ENCODE measurements at places on chromosomes 5 and 9.

DNA sequence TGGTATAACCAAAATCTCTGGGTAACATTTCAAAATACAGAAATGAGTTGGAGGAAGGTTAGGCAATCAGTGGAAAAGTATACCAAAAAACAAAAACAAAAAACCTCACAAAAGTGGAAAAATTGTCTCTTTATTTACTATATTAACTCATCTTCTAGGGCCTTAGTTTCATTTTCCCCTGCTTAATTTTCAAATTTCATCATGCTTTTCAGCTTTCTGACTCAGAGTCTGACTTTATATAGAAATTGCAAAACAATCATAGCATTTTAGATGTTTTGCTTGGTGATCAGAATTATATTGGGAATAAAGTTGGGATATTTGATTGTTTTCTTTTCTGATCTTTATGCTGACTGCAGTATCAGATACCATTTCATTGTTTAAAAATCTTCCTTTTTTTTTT, 257.0 kb upstream of the PRR16 start:
- no peak for DNase-seq

DNA sequence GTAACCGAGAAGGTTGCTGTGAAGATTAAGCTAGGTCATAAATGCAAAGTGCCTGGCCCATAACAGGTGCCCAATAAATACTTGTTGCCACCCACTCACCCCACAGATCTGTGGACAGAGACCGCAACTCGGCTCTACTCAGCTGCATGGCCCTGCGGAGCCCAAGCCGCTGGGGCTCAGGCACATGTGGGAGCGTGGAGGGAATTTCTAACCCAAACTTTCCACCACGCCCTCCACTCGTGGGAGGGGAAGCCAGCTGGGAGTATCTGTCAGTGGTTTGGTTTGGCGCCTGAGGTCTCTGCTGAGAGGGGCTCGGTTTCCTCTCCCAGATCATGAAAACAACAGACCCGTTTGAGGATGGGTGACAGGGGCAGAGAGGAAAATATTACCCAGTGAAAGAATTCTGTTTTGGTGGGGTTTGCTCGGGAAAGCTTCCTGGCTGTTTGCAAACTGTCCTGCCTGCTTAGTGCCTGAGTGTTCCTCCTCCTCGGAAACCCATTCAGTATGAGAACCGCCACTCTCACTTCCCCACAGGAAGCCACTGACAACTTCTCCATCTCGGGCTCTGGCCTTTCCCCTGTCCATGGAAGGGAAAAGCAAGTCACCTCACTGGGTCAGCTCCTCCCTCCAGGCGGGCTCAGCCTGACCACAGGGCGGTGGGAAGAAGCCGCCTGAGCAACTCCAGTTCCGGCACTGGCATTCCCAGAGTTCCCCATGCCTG, 60.1 kb downstream of the RGS3 start:
- peak; percentile 80 for DNase-seq

DNA sequence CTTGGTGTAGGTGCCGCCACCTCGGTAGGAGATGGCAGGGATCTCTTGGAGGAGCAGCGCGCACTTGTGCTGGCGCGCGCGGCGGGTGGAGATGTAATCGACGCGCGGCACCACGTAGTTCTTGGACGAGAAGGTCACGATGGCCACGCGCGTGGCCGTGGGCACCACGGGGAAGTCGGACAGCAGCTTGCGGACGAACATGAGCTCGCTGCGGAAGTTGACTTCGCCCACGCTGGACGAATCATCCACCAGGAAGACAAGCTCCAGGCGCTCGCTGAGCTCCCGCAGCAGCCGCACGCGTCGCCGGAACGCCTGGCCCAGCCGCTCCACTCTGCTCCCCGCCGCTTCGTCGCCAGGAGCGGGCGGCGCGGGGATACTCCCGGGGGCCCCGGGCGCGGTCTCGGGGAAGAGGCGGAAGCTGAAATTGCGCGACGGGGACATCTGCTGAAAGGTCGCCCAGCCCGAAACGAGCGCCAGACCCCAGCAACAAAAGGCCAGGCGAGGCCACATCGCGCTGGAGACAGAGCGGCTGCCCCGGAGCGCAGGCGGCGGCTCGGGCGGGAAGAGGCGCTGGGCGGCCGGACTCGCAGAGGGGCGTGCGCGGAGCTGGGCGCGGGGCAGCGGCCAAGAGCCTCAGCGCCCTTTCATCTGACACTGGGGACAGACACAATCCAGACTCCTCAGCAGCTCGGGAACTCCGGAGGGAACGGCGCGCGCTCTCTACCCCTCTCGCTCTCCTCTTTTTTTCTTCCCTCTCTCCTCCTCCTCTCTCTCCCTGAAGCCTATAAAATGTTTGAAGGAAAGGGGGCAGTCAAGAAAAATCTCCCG, at the start of gene SVEP1:
Gene SVEP1 (minus strand): TSS at position 708 of the 828 bp plus-strand sequence. CDS start 198 bp downstream, at position 510.
- DNase-seq: no peak

DNA sequence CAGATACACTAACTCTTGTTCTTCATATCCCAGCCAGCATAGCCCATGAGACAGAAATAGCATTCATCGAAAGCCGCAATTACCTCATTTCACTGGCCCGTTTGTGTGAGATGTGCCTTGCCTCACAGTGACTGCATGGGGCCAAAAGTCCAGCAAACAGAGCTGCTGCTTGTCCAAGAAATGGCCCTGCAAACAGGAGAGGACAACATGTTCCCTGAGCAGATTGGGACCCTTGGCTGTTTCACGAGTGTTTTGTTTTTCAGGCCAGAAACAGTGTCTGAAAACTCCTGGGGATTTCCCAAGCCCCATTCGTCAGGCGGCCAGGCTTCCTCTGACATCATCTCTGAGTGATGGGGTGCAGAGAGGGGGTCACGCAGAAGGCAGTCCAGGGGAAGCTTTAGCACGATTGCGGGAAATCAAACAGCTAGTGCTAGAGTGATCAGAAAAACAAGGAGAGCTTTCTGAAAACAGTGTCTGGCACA, 503.6 kb upstream of the PAPPA start:
- DNase-seq: no peak

DNA sequence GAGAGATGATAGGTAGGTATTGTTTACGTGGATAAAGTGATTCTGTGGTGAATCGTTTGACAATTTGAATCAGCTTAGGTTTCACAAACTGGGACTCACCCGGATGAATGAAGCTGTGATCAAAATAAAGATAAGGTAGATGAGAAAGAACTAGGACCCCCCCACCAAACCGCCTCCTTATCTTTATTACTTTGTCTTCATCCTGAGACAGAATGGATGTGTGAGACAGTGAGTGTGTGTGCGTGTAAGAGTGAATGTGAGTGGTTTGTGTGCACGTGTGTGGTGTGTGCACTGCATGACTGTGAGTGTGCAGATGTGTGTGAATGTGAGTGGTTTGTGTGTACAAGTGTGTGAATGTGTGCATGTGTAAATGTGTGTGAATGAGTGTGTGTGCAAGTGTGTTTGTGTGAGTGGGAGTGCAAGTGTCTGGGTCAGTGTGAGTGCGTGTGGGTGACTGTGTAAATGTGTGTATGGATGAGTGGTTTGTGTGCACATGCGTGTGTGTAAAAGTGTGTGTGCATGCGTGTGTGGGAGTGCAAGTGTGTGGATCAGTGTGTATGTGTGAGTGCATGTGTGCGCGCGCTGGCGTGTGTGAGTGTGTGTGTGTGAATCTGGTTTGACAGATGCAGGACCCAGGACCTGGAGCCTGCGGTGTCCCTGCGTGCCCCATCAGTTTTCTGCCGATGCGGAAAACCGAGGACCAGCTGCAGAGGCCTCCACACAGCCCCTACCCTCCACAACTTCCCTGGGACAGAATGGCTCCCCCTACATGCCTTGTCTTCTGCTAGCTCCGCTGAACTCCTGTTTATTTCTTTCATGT, 11.4 kb upstream of the ENG start:
- no peak for DNase-seq

DNA sequence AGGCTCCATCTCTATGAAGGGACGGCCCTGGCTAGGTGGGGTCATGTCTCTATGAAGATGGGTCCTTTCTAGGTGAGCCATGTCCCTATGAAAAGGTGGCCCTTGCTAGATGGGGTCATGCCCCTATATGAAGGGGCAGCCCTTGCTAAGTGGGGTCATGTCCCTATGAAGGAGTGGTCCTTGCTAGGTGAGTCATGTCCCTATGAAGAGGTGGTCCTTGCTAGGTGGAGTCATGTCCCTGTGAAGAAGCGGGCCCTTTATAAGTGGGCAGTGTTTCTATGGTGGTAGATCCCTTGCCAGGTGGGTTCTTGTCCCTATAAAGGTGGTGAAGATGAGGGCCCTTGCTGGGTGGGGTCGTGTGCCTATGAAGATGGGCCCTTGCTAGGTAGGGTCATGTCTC, 283.0 kb upstream of the IRX2 start:
- no peak for DNase-seq

DNA sequence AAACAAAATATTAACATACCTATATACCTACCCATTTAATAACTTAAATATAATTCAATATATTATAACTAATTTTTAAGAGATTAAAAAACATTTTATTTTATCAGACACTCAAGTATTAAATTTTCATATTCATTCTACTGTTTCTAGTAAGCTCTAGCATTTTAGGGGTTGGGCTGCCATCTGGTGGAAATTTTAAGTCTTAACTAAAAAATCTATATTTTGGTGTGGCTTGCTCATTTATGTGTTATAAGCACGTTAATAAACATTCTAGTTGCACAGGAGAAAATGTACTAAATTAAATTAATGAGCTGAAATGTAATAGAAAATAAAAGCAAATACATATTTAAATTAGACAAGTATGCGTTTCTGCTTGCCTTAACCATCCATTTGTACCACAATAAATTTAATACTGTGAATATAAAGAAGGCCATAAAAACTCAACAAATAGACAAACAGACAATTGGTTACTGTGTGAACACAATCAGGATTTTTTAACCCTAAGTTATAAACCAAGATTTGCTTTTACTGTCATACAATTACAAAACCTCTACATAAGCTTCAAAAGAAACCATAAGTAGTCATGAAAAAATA, 1728.3 kb upstream of the CDH9 start:
- DNase-seq: no peak

GRCh38 chr9:109035684-109036423, 22.6 kb upstream of the CTNNAL1 start:
- DNase-seq: no peak

DNA sequence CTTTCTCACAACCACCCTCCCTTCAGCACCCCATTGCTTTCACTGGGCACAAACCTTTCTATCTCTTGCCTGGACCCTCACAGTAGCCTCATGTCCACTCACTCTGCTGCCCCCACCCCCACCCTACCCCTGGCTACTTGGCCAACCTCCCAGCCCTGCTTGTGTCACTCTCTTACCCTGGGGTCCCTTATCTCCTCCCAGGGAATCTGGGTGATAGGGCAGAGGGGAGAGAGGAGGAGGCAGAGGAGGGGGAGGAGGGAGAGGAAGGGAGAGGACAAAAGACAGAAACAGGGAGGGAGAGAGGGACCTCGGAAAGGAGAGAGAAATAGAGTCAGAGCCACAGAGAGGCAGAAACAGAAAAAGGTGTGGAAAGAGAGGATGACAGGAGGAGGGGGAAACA, 25.0 kb upstream of the KIF12 start:
- DNase-seq: no peak

GRCh38 chr5:83844449-83845068, 123.9 kb upstream of the HAPLN1 start:
- DNase-seq: peak; percentile 66

DNA sequence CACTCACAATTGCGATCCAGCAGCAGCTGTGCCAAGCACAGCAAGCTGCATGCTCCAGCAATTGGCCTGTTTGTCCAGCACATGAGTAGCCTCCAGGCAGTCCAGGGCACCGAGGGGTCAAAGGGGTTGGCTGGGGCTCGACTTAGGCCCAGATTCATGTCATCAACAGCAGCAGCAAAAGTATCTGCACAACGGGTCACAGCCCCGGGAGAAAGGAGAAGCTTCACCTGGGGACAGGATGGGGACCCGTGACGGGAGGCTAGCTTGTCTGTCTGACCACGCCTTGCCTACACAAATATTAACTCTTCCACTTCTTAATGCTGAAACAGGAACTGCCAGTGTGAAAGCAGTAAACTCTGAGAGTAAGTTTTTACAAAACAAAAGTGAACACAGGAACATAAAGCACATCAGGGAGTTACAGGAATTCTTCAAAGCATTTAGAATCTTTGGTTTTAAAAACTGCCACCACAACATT, 191.2 kb downstream of the PIK3R1 start:
- DNase-seq: peak; percentile 65

DNA sequence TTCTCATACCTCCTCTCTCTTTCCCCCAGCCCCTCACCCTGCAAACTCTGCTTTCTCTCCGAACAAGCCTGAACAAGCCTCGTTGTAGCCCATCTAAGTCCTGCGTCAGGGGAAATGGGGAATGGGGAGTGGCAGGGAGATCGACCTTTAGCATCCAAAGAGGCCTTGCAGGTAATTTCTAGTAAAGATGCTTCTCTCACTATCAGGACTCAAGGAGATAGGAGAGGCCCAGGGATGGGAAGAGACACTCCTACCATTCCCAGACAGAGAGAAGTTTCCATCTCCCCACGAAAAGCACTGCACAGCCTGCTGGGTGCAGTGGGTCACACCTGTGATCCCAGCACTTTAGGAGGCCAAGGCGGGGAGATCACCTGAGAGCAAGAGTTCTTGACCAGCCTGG, 44.4 kb upstream of the CTNNA1 start:
- no peak for DNase-seq

DNA sequence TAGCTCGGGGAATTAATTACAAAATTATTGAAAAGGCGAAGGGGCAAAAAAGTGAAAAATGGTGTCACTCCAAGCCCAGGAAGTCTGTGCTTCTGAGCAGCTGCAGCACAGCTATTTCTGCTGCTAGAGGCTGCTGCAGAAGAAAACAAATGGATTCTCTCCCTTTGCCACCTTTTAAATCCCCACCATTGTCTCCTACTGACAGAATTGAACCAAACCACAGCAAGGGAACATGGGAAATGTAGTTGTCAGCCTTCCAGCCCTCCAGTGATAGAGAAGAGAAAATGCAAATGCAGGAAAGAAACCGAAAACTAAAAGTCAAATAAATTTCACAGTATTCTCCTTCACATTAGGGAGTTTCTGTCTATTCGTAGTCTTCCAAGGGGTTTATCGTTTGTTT, 33.4 kb upstream of the CDC42SE2 start:
- peak; percentile 32 for DNase-seq

GRCh38 chr5:94072116-94072515, 330.7 kb upstream of the POU5F2 start:
- DNase-seq: no peak

DNA sequence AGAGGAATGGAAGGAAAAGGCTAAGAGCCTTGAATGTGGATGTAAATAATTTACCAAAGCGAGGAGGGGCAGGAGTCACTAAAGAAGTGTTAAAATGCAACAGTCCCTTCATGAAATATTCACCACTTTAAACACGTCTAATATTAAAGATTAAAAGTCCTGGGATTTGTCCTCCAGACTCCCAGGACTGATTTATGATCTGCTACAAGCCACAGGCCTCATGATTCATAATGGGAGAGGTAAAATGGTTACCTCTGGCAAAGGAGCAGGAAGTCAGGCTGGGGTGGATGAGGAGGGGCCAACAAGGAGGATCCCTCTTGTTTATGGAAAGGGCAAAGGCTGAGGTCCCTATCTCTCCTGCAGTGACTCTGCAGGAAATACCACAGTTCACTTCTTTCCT, 292.4 kb downstream of the TRIM32 start:
- no peak for DNase-seq

DNA sequence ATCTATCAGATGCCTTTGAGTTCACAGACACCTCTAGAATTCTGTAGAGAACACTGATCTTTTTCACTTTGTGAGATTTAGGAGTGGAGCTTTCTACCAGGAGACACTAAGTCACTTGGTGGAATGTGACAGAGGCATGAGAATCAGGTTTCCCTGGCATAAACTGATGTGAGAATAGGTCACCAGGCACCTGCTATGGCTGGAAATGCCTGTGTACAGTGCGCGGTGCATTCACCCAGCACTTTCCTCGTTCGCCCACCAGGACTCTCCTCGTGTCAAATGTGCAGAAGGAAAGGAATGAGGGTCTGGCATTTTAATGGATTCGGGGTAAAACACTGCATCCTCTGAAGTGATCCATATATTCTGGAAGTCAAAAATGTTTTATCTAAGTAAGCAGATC, 281.8 kb upstream of the TUT7 start:
- DNase-seq: no peak

Data from GM10248 (cell line).